NCI-H526 treated with DMSO at 0.1 percent for 48 hours (cell line): ENCODE measurements at places on chromosomes 1 and 21.

- no peak for DNase-seq
These were observed 185.4 kb downstream of the LMO4 start for GRCh38 chr1:87513966-87514660.

- no peak for DNase-seq
These were observed 154.8 kb downstream of the BACH1 start for GRCh38 chr21:29453511-29453910.

DNA sequence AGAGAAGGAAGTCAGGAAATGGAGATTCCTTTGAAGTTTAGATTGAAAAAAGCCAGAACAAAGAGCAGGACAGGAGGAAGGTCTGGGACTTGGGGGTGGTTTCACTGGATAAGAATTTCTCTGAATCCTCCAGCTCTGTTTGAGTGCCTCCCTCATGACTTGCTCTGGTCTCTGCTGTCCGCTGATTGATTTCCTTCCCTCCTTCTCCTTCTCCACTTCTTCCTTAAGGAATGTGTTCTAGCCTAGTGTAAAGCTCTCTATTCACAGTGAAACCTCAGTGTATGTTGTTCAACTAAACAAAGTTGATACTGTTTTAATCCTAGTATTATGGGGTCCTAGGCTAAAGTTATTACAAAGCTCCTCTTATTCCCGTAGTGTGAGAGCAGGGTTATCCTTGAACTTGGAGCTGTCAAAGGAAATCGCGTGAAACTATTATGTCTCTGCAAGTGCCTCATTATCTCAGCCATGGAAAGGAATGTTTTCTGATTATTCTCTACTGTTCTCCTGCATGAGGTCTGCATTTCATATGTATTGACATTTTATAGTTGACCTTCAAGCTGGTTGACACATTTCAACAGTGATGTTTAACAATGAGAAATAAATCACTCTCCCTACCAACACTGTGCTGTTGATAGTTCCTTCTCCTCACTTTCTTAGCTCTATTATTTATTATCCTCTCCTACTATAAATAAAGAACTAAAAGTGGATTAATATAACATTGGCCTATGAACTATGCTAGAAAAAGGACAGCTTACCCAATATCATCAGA is 82.7 kb upstream of the KCTD3 start:
- no peak for DNase-seq

DNA sequence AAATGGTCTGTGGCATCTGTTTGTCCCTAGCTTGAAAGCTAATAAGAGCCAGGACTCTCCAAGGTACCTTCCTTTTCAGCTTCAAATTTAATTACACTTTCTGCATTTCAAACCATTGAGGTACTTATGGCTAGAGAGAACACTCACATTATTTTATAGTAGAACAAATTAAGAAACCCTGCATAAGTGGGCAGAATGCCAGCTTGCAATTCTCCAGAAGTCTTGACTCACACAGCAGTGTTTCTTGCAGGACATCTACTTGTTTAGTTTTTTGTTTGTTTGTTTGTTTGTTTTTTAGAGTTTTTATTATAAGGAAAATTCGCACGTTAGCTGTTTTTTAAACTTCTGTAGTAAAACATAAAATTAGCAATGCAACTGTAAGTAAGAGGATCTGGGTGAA is 397.2 kb downstream of the NEGR1 start:
- DNase-seq = no peak

- no peak for DNase-seq
These were observed 38.1 kb downstream of the LRRC52 start for GRCh38 chr1:165581926-165582325.

DNA sequence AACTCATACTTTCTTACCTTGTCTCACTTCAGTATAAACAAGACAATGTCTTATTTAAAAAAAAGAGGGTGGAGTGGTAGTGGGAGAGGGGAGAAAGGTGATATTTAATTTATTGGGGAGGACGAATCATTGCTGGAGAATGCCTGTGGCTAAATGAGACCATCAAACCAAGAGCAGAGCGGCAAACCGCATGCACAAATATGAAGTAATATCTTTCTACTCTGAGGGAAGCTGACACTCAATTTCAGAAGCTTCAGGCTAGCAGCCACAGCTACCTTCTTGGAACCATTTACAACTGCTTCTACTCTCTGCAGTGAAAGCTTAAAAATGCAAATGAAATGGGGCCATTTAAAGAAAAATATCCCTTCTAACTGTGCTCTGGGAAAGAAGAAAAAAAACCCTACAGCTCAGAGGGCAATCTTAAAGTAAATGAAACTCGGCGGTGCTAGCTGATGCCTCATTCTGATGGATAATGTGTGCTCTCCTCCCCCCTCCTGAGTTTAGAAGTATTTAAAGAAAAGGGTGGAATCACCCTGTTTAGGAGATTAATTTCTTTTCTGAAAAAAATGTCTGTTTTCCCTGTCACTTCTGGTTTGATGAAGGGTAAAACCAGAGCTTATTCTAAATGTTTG is 178.2 kb upstream of the CAMK1G start:
- DNase-seq = no peak

- peak; percentile 71 for DNase-seq
These were observed at the start of gene PROX1 for GRCh38 chr1:213987927-213988506. Gene PROX1, plus strand, starts transcription at chr1:213987973. Its CDS starts 8,563 bp downstream, at chr1:213996536.

- DNase-seq = no peak
These were observed at the start of gene RBP7 for GRCh38 chr1:9996624-9997582. Gene RBP7, plus strand, starts transcription at chr1:9997228. Its CDS starts 31 bp downstream, at chr1:9997259.

DNA sequence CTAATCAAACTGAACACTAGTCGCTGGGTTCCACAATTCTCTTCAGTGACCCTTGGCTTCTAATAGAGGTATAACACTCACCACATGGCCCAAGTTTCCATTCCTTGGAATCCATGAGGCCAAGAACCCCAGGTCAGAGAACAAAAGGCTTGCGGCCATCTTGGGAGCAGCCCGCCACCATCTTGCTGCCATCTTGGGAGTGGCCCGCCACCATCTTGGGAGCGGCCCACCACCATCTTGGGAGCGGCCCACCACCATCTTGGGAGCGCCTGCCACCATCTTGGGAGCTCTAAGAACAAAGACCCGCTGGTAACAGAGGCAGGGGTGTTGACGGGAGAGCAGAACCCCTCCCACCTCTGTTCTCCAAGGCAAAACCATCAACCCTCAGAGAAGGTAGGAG is 493.4 kb downstream of the MATN1 start:
- no peak for DNase-seq

GRCh38 chr1:174964261-174964971 is 35.3 kb upstream of the CACYBP start:
- DNase-seq = no peak

GRCh38 chr1:31715087-31715872 is 11.5 kb upstream of the COL16A1 start:
- DNase-seq = peak; percentile 46

DNA sequence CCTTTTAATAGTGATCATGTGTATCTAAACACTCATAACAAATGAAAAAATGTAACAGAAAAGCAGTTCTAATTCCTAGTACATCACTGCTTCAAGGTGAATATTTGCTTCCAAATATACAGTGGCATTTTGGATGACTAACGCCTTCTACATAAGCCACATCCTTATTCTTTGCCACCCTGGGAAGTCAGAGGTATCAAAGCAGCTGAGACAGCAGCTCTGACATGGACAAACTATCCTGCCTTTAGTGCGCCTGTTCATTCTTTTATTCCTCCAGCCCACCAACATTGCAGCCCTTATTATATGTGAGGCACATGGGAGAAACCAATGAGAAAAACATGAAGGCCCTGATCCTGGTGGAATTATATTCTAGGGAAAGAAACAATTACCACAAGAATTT is 183.0 kb downstream of the APP start:
- no peak for DNase-seq

DNA sequence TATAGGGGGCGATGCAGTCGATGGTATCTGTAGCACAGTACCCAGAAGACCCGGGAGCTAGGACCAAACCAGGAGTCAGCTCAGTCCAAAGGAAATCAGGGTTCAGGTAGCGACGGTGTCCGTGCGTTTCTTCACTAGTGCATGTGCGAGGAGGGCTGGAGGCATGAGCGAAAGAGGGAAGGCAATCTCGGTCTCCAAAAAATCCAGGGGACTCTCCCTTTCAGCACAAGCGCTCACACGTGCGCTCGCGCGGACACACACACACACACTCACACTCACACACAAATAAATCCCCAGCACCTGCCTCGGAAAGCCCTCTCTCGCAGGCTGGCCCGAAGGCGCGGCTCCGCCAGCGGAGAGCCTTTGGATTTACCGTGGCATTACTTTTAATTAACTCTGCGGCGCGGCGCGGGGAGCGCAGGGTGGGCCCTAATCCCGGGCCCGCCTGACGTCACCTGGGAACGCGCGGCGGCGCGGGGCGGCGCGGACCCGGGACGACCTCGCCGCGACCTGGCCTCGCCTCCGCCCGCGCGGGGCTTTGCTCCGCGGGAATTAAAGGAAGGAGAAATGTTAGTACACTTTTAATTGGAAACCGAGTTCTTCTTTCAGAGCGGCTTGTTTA is 121.2 kb downstream of the LMX1A start:
- peak; percentile 90 for DNase-seq

- no peak for DNase-seq
These were observed 91.8 kb downstream of the ADCY10 start for GRCh38 chr1:167821969-167822685.
